Activated gamma-delta T cell treated with anti-CD3 and anti-CD28 coated beads, Interleukin-2, amount 50 U/mL, for 16 hours (primary cell): ENCODE measurements at places on chromosomes 3 and 15.

- DNase-seq = no peak
These were observed 66.1 kb downstream of the NOX5 start for GRCh38 chr15:69080295-69081248.

DNA sequence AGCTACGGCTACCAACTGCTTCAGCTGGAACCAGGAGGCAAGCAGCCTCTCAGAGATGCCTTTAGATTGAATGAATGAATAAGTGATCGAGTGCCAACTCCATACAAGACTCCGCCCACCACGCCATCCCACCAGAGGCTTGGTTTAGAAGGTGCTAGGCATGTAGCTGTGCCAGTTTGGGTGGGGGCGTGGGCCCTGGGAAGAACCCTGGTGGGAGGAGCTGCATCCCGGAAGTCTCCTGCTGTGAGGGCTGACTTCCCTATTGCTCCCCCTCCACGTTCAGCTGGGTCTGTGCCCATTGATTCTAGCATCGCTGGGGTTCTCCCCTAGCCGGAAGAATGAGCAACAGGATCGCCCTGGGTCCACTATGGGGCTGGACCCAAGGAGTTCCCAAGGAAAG, 20.9 kb downstream of the LINGO1 start:
- DNase-seq = no peak

- DNase-seq = peak; percentile 45
These were observed 795 bp upstream of the MYNN start for GRCh38 chr3:169772305-169772896.

DNA sequence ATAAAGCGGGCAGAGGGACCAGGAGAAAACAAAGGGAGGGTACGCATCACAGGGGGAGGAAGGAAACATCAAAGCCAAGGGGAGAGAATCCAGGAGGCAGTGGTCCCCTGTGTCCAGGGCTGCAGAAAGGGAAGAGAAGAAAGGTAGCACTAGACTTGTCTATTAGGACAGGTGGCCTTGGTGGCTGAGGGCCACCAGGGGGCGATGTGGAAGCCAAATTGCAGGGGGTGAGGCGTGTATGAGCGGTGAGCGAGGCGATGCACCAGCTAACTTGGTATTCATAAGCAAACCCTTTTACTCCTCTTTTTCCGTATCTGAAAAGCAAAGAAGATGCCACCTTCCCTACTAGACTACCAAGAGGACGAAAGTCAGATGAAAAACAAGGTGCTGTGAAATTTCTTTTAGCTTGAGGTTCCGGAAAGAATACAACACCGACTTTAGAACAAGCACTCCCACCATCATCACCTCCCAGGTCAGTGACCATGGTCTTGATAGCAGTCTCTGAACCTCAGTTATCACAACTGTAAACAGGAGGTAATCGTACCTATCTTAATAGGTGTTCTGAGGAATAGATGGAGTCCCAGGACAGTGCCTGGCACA, 654.4 kb upstream of the ADAMTS9 start:
- no peak for DNase-seq

DNA sequence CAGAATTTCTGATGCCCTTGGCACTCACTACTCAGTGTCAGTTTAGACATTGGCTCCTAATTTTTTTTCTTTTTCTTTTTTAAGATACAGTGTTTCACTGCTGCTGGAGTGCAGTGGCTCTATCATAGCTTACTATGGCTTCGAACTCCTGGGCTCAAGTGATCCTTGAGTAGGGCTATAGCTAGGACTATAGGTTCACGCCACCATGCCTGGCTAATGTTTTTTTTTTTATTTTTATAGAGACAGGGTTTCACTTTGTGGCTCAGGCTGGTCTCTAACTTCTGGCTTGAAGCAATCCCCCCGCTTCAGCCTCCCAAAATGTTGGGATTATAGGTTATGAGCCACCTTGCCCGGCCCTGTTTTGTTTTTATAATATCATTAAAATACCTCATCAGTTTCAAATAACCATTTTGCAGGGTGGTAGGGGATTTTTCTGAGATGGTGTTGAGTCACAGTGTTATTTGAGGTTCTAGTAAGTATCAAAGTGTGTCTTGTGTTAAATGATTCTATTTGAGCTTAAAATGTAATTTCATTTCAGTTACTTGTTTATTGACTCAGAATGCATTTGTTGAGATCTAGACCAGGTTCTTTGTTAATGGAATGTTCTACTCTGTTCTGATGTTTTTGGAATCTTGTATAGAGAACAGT, 7.0 kb downstream of the FNDC3B start:
- no peak for DNase-seq

DNA sequence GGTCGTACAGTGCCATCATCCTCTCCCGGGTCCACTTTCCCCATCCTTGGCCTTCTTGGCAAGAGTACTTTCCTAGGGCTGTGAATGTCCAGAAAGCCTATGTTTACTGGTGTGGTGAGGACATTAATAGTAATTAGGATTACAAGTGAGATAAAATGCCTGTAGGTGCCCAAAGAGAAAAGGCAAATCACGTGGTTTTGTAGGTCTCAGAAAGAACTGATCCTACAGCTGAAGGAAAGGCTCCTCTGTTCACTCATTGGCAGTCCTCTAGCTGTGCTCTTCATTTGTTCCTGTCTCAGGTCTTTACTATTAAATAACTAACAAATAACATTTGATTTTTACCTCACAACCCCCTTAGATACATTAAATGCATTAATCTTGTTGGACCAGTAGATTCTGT, 220.1 kb upstream of the CBLB start:
- no peak for DNase-seq

DNA sequence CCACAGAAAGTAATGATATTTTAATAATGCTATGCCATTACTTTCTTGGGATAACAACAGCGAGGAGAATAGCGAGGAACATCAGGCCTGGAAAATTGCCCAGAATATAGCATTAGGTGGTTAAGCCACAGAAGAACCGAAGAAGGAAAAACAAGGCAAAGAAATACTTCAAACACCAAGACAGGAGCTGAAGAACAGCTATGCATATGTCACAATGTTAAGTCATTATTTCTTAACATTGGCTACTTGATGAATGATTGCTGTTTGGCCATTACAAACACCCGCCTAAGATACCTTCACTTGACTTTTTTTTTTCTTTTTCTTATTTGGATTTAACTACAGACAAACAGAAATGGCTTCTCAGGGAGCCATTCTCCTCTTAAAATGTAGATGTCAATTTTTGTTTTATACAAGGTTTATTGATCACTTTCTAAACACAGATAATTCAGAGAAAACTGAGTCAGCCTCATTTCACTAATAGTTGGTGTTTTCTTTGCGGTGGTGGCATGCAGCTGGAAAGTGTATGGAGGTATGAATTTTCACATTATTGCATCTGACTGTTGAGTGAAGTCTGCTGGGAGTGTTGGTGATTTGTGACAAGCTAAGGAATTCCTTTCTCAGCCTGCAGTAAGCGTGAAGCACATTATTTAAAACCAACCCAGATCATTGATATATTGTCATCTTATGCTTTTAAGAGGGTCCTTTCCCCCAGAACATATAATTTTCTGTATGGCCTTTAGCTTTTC, 705.7 kb upstream of the NR2F2 start:
- no peak for DNase-seq

- DNase-seq = no peak
These were observed 259.1 kb upstream of the TPM1 start for GRCh38 chr15:62783303-62783957.

GRCh38 chr3:79038636-79039035, 729.2 kb downstream of the ROBO1 start:
- no peak for DNase-seq

GRCh38 chr15:67504796-67505195, 16.1 kb upstream of the C15orf61 start:
- no peak for DNase-seq

DNA sequence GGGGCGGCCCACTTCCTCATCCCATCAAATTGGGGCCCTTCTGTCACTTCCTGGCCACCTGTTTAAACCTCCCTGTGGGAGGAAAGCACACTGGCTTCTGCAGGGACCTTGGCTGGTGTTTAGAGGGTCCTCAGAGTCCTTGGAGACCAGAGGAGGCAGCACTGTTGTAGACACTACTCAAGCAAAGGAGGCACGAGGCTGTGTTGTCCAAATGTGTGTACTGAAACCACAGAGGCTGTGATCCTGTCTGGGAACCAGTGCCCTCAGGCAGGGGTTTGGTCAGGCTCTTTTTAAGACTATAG, 12.4 kb upstream of the SEC13 start:
- no peak for DNase-seq

GRCh38 chr3:165518346-165518745, 318.9 kb downstream of the BCHE start:
- DNase-seq = no peak

DNA sequence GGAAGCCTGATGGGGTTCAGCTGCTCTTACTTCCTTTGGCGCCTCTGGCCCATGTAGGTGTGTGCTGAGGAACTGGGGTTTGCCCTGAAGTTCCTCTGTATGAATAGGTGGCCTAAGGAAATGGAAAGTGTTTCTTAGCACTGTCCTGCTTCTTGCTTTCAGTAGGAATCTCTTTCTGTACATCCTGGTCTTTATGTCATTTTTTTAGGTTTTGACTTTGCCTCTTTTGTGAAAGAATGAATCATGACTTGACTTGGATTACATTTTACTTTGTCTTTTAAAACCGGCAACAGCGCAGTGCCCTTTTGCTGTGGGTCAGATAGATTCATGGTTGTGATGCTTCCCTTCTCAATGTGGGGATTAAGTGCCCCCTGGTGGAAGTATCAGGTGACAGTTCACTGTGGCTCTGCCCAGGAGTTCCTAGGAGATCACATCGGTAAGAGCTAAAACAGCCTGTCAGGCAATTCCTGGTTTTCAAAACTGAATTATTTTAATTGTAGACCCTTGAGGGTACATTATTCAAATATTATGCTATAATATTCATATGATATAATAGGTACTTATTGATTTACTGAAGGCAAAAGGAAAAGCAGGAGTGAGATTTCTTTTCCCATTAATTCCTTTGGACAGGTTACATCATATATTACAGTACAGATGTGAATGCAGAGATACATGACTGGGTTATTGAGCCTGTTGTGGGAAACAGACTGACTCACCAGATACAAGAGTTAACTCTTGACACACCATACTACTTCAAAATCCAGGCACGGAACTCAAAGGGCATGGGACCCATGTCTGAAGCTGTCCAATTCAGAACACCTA, 95.4 kb downstream of the HCN4 start:
- peak; percentile 16 for DNase-seq

- DNase-seq = no peak
These were observed 14.5 kb upstream of the RNU6-1 start for GRCh38 chr15:67854358-67854757.

DNA sequence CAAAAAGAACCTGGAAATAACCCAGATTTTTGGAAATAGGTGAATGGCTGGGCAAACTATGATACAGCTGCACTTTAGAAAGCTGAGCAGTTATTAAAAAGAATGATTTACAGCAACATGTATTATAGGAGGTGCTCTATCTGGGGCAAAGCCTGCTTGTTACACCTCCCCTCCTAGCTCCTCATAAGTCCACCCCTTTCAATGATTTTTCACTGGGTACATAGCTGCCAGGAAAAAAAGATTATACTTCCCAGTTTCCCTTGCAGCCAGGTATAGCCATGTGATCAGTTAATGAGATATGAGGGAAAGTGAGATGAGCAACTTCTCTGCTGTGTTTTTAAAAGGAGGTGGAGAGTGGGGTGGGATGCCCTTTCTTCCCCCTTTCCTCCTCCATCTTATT, 97.7 kb downstream of the CHST2 start:
- DNase-seq = no peak

DNA sequence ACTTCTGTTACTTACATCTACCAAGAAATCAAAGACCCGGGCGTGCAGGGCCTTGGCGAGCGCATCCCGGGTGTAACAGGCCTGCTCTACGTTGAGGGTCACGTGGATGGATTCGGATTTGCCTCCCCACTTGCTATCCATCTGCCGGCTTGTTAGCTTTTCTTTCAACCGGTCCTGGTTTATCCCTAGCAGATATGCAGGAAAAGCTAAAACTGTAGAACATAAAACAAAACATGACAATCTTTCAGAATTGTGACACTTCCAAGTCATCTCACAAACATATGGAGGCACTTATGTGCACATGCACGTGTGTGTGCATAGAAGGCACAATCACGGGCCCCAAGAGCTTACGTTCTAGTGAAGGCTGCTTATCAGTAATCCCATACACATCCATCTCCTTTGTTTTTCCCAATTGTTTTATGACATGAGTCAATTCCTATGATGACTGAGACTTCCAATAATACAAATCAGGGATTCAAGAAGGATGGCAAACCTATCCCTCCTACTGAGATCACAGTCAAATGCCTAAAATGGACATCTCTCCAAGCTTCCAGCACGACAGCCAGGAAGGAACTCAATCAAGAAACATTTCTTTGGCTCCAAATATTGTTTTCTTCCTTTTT, 11.3 kb downstream of the LDHAL6B start:
- no peak for DNase-seq

DNA sequence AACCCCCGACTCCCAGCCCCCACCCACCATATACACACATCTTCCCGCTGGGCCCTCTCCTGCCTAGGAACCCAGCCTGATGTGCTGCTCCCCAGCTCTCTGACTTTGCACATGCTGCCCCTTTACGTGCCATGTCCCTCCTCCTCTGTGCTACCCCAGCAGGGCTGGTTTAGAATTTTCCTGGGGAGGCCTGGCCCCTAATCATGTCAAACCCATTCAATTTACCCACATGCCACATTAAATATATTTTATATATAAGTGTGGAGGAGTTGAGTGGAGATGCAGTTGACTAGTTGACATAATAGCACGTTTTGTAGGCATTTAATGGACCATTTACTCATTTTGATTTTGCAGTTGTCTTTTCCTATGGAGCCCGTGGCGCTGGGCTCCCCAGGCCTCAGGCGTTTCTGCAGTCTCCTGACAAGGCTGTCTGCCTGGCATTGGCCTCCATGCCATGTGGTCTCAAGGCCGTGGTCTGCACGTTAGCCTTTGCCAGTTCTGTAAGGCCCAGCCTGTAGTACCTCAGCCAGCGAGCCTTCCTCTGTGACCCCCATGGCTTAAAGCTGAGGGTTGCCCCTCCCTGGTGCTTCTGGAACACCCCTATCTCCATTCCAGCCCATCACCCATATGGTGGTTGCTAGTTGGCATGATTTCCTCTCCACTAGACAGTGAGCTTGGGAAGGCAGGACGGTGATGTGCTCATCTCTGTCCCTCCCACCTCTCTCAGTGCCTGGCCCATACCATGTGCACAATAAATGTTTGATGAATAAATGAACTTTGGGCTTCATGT, 155.8 kb downstream of the TLE3 start:
- no peak for DNase-seq
